Liver (tissue), 10 donors: ENCODE measurements at places on chromosomes 2 and 18. TPM values are rescaled to one million over a fixed set of nuclear protein-coding genes. Genes with fewer than 3 reads are reported as not detected.

The COL4A4 gene
- 3.8 TPM for total RNA-seq

The CFAP65 gene
- total RNA-seq, result not detected

DNA sequence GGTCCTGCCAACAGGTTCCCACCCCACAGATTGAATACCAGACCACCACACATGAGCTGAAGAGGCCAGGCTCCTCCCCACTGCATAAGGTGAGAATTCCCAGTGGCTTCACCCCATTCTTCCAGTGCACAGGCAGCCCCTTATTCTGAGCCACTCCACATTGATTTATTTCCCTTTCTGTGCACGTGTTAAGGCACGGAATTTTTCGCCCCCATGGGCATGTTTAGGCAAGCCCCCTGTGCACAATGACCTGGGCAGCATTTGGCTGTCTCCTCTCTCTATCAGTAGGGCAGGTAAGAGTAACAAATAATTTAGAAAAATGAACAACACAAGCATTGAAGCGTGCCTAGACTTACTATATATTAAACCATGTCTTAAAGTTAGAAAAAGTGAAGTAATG, 15.2 kb upstream of the CHAC2 start:
- DNase-seq, result no peak

DNA sequence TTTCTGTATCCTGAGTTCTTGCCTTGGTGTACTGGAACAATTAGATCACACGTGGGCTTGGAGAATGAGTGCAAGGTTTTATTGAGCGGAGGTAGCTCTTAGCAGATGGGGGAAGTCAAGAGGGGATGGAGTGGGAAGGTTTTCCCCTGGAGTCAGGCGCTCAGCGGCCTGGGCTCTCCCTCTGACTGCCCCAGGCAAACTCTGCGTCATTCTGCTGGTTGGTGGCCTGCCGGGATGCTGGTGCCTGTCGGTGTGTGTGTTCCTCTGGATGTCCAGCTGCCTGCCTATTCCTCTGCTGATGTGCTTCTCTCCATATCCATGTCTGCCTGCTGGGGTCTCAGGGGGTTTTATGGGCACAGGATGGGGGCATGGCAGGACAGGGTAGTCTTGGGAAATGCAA, 111.0 kb downstream of the TRIB2 start:
- DNase-seq, result no peak

GRCh38 chr18:58756596-58757240, 85.5 kb downstream of the MALT1 start:
- DNase-seq, result no peak

- no peak for DNase-seq
Measured at GRCh38 chr2:233892793-233893192, 24.4 kb upstream of the TRPM8 start.

GRCh38 chr2:63059793-63060471, 9.3 kb downstream of the OTX1 start:
- no peak for DNase-seq

DNA sequence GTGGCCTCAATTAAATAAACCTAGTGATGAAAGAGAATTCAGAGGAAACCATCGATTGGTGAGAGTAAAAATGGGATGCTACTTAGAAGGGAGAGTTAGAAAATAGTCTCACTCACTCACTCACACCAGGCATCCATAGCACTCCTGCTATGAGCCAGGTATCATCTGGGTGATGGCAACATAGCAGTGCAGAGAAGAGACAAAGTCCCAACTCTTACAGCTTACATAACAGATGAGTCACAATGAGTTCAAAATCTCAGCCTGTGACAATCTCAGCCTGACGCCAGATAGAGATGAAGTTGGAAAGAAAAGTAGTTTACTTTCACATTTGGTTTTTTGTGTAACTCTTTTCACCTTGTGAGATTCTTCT, 55.4 kb upstream of the THOC1 start:
- no peak for DNase-seq
